GM04504 (cell line): ENCODE measurements at places on chromosomes 7 and 10.
A peak's percentile ranks its signal among the peaks of the same experiment; 100 is the strongest.

- peak; percentile 76 for DNase-seq
Measured at GRCh38 chr10:15789793-15790525, 70.2 kb upstream of the ITGA8 start.

DNA sequence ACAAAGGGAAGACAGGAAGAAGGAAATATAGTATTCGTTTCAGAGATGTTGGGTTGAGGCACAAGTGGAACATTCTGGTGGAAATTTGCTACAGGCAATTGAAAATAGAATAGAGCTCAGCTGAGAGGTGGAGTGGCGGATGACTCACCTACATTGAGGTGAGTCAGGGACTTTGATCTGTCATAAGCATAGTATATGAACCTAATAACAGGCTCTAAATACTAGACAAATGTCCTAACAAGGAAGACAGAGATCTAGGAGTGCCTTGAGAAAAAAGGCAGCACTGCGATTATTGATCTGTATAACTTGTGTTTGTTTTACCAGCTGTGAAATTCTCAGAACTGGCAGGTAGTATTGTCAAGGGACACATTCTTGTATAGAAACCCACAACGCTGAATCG lies 907 bp upstream of the IFRD1 start:
- no peak for DNase-seq

GRCh38 chr10:71467161-71467560 lies 70.4 kb downstream of the CDH23 start:
- no peak for DNase-seq

GRCh38 chr7:77199013-77199966 lies at the start of gene FGL2:
Gene FGL2, minus strand, starts transcription at chr7:77199819. Its CDS starts 26 bp downstream, at chr7:77199793.
- DNase-seq = peak; percentile 21

- DNase-seq = no peak
Measured at GRCh38 chr10:87960230-87960629, 96.8 kb downstream of the PTEN start.

GRCh38 chr7:96921231-96921630 lies 84.1 kb upstream of the DLX6 start:
- DNase-seq = no peak

- DNase-seq = no peak
Measured at GRCh38 chr10:101007915-101008822, 8.6 kb downstream of the LZTS2 start.

GRCh38 chr10:97029271-97029670 lies 156.5 kb downstream of the SLIT1 start:
- no peak for DNase-seq

- no peak for DNase-seq
Measured at GRCh38 chr10:132929953-132930548, 12.3 kb downstream of the CFAP46 start.

DNA sequence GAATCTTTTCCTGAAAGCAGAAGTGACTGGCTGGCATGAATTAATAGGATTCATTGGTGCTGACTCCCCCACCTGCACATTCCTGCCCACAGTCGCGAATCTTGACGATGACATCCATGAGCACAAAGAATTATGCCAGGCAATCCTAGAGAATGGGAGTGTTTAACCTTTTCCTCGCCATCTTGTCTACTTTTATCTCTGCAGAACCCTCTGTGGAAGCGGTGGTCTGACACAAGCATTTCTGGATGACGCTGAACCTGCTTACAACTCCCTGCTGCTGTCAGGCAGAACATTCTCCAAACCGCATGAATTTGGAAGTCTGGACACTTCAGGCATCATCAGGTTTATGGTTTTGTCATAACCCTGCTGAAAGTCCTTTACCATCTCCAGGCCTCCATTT lies 36.5 kb downstream of the KLF6 start:
- no peak for DNase-seq

DNA sequence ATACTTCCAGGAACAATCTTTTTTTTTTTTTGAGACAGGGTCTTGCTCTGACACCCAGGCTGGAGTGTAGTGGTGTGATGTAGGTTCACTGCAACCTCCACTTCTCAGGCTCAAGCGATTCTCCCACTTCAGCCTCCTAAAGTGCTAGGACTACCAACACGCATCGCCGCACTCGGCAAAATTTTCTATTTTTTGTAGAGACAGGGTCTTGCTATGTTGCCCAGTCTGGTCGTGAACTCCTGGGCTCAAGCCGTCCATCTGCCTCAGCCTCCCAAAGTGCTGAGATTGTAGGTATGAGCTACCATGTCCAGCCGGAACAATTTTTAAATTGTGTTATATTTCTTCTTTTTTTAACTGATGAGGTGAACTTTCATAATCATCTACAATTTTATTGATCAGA lies 2.1 kb downstream of the ZNF511 start:
- no peak for DNase-seq

- DNase-seq = peak; percentile 85
Measured at GRCh38 chr7:14761510-14762296, 140.8 kb downstream of the DGKB start.

- no peak for DNase-seq
Measured at GRCh38 chr7:131241386-131241785, 86.3 kb upstream of the MKLN1 start.

DNA sequence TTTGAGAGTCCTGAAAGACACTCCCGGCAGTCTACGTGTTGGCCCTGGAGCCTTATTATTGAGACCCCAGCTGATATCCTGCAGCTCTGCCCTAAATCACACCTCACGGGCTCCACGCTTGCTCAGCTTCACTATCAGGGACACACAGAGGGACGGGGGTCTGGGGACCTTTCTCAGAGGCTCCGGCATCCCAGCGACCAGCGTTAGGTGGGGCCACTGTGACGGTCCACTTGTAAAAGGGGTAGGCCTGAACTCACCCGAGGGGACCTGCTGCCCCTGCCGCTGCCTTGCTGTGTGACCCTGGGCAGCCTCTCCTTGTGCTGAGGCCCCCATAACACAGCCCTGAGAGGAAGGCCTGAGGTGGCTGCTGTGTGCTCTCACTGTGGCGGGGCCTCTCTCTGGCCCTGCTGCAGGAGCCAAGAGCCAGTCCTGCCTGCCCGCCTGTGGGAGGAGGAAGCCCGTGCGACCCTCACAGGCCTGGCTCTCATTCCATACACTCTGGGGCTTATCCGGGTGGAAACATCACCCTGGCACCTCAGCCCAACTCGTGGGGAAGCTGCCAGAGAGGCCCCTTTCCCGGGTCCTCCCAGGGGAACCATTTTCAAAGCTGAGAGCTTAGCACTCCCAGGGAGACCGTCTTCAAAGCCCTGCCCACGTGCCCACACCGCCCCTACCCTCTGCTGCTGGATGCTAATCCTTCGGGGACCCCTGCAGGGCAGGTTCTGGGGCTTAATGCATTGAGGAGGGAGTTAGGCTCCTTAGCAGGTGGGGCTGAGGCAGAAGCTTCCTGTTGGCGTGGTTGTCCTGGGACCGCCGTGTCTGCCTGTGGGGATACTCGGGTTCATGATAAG lies 21.7 kb downstream of the AQP1 start:
- no peak for DNase-seq

- DNase-seq = no peak
Measured at GRCh38 chr10:126634347-126634746, 36.1 kb downstream of the C10orf90 start.

DNA sequence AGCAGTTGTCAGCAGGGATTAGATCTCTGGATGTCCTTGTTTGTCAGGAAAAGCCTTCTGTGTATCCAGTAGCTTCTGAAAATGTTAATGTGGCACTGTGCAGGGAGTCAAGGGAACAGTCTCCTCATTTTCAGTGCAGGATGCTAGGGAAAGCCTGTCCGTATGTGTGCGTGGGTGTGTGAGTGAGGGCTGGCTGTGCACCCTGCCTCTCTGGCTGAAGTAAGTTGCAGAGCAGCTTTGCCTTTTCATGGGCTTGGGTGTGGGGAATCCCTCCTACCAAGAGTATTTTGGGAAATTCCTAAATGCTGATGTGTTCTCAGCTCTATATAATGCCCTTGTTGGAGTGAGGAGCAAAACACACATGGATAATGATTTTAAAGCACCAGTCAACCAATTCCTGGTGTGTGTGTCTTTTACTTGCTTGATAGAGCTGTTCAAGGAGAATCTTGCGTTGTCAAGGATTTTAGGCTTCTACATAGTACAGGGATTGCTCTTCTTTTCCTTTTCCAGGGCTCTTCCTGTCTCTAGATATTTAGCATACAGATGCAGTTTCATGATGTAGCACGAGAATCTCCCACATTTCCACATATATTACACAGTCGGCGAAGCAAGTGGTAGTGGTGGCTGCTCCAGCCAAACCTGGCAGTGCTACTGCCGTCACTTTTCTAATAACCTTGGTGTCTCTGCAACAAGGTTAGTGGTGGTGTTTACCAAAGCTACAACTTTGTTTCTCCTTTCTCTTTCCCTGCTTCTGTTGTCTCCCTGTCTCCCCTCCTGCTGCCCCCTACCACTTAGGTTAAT lies 92.8 kb downstream of the MCU start:
- peak; percentile 78 for DNase-seq

- DNase-seq = no peak
Measured at GRCh38 chr7:33452805-33453502, 323.6 kb downstream of the BBS9 start.

DNA sequence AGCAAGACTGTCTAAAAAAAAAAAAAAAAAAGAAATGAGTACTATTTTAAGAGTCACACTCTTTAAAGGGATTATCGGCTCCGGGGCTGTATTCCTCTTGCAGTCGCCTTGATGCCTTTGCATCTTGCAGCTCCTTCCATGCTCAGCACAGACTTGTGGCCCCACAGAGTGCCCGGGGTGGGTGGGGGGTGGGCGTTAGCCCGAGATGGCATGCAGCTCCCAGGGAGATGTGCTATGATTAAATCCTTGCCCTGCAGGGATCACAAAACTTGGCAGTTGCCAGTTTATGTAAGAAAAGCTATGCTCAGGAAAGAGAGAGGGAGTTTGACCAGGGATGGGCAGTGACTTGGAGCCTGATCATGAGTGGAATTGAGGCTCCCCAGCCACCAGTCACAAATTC lies 81.9 kb downstream of the CCDC3 start:
- no peak for DNase-seq

DNA sequence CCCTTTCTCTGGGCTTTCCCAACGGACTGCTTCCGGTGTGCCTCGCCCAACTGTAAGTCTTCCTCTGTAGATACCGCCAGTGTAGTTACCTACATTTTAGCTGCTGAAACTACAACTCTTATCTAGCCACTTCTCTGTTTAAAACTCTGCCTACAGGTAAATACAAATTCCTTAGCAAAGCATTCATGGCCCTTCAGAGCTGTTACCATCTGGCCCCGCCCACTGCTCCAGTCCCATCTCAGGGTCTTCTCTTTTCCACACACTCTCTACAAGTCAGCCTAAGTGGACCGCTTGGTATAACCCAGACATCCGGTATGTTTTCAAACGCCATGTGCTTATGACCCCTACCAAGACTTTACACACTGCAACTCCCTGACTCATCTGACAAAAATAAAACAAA lies 41.0 kb upstream of the LAMB4 start:
- no peak for DNase-seq

GRCh38 chr10:69088471-69088769 lies 517 bp downstream of the SRGN start:
- DNase-seq = no peak

DNA sequence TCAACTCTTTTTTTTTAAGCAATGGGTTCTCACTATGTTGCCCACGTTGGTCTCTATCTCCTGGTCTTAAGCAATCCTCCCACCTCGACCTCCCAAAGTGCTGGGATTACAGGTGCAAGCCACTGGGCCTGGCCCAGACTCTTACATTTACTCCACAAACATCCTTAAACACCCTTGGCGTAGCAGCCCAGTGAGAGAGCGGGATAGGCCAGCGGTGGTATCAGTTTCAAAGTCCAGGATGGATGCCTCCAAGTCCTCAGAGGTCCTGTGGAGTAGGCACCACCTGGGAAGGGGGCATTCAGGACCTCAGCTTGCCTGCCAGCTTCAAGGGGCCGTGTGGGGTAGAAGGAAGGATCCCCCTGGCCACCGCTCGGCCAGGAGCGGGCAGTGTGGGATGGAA lies 18.1 kb upstream of the VPS37D start:
- DNase-seq = no peak

DNA sequence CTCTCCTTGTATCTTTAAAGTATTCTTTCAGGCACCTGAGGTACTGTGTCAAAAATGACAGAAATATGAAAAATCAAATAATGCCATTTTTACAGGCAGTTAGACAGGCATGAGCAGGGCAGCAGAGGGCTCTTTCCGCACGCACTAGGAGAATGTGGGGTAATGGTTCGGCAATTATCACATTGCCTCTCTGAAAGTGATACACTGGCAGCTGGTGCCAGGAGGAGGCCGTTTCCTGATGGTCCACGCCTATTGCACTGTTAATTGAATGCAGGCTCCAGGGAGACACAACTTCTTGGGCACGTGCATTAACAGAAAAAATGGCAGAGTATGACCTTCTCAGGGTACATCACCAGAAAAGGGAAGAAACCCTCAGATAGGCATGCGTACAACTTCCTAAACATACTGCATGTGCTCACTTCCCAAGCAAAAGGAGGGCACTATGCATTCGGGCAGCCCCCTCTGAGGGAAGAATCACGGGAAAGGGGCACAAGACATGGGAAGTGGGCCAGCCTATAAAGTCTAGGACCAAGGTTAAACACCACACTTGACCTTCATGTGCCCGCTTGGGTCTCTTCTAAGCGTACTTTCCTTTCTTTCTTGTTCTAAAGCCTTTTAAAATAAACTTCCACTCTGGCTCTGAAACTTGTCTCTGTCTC lies 161.7 kb downstream of the TNS3 start:
- no peak for DNase-seq

DNA sequence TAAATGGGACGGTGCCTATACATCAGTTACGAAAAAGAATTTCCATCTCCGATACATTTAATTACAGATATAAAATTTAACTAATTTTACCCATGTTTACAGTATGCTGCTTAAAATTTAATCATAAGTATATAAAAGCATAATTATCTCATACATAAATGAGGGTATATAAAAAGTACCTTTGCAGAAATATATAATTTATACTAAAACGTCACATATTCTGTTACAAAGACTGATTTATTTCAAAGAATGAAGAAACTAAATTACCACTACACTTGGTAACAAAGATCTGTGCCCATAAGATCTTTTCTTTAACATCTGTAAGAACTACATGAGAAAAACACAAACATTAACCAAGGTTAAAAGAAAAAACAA lies 2.8 kb downstream of the DOCK4 start:
- no peak for DNase-seq

DNA sequence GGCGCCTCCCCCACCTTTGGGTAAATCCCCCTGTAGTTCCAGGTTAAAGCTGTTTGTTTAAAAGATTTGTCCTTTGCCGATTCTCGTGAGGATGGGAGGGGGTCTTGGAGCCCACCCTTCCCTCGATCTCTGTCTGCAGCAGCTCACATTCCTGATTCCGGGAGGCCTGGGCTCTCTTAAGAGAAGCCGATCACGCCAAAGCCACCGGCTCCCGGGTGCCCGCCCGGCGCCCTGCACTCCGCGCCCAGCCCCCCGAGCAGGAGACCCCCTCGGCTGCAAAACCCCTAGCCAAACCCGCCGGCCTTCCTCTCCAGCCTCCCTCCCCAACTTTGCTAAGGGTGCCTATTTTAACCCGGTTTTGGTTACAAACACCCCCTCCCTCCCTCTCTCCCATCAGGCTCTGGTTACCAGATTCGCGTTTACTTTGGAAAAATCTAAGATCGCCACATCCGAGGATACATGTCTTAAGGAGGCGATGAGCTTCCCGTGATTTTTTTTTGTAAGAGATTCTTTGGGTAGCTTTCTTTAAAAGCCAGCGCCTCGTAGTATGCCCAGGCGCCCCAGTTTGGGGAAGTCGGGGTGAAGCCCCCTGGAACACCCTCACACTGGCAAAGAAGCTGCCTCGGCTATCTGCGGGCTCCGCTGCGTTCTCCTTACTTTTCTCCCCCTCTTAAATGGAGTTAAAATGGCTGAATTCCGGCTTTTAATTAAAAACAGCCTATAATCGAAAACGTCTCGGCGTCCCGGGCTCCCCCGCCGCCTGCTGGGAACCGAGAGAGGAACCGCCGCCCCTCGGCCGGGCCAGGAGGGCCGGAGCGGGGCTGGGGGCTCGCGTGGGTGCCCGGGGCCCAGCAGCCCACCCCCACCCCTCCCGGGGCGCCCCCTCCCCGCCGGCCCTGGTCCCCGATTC lies 983 bp downstream of the TNRC18 start:
- DNase-seq = no peak
